Activated T-cell treated with anti-CD3 and anti-CD28 coated beads, Interleukin-2, amount 50 U/mL, for 72 hours (primary cell): ENCODE measurements at places on chromosomes 1 and 21.
A peak's percentile ranks its signal among the peaks of the same experiment; 100 is the strongest.

GRCh38 chr1:100703716-100704115 lies 15.8 kb upstream of the VCAM1 start:
- no peak for DNase-seq

DNA sequence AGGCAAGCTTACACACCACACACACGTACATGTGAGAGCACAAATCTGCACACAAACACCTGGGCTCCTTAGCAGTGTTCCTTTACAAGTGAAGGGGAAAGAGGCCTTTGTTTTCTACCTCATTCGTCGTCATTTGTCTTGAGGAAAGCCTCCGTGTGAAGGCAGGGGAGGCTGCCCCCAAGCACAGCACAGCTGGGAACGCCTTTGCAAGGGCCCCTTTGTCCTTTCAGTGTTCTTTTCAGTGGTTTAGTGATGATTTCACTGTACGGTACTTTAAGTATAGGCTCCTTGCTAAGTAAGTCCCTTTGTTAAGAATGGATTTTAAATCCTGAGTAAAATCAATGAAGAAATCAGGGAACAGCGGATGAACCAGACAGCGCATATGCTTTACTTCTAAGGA lies 94.1 kb downstream of the PGBD5 start:
- no peak for DNase-seq

DNA sequence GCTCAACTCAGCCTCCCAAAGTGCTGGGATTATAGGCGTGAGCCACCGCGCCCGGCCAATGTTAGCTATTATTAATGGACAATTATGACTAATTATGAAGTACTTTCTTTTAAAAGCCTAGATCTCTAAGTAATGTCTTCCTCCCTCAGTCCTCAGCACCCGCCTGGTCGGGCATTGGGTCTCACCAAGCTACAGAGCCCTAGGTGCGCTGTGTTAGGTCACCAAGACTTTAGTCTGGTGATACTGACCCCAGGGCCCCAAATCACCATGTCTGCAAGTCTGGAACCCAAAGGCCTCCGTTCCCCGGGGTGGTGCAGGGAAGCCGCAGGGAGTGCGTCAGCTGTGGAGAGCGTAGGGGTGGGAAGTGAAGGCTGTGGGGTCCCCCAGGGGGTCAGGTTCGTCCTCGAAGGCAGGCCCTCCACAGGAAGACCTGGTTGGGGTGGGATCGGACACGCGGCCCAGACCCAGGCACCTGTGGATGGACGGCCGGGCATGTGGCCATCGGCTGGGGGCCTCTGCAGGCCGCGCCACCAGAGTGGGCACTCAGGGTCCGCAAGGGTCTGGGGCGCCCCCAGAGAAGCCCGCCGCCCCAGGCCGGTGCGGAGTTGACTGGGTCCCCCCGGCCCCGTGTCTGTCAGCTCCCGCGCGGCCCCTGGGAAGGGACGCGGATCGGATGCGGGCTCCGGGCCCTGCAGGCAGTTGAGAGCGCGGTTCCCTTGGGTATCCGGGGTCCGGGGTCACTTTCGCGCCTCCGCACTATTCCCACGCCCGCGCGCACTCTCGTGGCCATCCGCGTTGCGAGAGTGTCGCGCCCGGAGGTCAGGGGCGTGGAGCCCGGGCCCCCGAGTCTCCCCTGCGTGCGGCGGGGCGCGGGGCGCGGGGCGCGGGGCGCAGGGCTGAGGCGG lies 710 bp upstream of the PDXK start:
- DNase-seq = no peak

DNA sequence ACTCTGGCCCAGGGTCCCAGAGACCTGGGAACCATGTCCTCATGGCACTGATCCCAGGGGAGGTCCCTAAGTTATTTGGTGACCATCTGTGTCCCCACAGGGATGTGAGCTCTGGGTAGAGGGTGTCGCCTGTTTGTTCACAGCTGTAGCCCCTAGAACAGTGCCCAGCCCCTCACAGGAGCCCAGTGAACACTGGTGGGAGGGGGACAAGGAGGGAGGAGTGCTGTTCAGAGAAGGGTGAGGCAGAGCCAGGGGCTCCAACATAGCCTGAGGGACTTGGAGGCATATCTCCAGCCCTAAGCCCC lies 450.4 kb downstream of the MATN1 start:
- no peak for DNase-seq

DNA sequence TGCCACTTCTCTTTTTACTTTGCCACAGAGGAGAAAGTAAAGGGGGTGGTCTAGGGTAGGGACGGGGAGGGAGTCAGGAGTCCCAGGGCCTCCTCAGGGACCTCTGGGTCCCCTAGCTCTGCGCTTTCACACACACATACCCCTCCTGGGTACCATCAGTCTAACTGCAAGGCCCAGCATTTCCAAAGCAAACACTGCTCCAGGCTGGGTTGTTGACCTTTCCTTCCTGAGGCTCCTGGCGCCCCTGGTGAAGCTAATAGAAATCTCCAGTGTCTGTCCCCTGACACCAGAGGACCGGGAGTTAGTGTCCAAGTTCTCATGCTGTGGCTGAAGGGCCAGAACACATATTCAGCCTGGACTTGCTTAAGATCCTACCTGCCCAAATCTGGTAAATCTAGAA lies 3.9 kb downstream of the TMEM63A start:
- DNase-seq = no peak

GRCh38 chr1:94805912-94806311 lies 14.2 kb upstream of the SLC44A3 start:
- peak; percentile 44 for DNase-seq

DNA sequence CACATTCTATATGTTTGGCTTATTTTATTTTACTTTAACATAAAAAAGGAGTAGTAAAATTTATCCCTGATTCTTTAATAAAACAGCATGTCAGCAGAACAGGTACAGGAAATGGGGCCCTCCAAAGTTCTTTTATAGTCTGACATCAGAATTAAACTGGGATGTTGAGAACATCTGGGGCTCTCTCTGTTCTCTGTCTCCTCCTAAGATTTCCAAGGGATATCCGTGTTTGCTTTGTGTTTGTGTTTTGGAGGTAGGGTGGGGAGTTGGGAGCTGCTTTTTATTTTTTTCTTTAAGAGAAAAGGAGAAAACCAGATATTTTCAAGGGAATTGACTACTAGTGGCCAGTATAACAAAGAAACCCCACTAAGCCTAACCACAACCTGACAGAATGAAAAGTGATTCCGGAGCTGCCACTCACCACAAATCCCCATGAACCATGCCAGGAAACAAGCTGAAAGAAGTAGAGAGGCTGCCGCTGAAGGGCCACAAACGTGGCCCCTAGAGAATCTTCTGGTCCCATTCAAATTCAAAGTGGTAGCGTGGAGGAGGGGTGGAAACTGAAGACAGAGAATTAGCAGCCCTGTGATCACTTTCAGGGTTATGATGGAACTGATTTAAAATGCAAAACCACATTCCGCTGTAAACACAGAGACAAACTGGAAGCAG lies 369.6 kb upstream of the ADGRL2 start:
- DNase-seq = no peak

DNA sequence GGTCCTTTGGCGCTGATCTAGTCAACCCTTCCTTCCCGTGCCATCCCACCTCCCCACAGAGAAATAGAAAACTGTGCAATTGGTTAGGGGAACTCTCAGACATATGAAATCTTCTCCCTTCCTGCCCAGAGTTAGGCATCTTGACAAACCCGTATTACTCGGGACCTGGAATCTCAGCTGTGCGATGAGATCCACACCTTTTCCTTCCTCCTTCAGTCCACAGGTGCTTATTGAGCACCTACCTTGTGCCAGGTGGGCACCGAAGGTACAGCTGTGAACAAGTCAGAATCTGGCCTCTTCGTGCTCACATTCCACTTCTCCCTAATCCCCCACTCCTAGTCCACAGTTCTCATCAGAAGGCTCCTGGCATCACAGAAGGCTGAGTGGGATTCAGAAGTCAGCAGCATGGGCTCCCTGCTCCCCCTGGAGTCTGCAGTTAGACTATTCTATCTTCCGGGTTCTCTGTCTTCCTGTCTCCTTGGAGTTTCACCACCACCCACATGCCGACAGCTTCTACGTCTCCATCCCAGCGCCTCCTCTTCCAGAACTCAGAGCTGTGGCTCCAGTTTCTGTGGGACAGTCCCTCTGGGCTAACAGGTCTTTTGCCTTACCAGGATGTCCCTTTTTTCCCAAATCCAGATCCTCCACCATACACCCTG lies 23.0 kb downstream of the KNCN start:
- no peak for DNase-seq

DNA sequence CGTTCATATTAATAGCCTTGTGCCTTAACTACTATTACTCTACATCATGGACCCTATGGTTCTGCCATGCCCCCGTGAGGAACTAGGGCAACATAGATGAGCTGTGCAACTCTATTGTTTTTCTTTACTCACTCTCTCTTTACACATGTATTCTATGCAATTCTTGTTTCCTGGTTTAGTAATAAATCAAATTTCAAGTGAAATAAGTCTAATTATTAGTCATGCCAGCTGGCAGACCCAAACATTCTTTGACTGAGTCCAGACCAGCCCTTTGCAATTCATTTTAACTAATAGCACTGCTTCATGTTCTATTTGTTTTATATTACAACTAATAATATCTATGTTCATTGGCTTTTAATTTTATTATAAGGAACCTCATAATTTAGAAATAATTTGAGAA lies 789.3 kb upstream of the ADAMTS5 start:
- no peak for DNase-seq
